Neural progenitor cell (in vitro differentiated cells): ENCODE measurements at places on chromosomes 1 and 21.

DNA sequence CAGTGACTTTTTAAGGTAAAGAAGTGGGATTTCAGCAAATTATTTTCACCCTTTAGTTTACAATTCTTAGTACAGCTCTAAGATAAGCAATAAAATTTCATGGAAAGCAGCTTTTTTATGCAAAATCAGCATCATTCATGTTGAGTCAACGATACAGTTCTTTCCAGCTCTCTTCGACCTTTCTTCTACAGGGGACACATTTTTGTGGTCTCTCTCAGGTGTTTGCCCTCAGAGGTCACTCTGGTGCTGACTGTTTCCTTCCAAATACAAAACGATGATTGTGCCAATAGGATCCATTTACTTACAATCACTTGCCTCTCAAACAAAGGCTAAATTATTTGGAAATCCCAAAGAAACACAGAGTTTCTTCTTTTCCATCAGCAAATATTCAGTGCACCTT, 51.0 kb downstream of the PSMG1 start:
- no peak for DNase-seq

DNA sequence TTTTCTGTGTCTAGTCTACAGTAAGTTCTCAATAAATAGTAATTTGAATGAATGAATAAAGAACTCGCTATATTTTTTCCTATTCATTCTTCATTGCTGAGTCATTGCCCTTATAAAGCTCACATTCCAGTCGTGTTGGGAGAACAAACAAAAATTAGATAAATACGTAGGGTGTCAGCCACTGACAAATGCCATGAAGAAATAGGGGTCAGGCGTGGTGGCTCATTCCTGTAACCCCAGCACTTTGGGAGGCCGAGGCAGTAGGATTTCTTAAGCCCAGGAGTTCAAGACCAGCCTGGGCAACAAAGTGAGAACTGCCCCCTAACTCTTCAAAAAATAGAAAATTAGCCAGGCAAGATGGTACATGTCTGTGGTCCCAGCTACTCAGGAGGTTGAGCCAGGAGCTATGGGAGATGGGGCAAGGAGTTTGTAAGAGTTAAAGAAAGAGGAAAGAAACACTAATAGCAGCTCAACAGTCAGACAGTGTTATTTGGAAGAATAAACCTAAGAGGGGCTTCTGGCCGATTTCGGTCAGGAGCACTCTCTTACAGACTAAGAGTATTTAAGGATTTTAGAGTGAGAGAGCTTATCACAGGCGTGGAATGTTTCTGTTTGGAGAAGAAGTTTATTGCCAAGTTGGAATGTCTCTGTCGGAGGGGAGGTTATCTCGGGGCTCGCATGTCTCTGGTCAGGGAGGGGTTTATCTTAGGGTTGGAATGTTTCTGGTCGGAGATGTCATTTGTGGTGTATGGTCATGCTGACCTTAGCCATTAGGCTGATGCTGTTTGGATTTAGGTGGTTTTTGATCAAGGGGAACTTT, 1.8 kb upstream of the CHML start:
- no peak for DNase-seq

DNA sequence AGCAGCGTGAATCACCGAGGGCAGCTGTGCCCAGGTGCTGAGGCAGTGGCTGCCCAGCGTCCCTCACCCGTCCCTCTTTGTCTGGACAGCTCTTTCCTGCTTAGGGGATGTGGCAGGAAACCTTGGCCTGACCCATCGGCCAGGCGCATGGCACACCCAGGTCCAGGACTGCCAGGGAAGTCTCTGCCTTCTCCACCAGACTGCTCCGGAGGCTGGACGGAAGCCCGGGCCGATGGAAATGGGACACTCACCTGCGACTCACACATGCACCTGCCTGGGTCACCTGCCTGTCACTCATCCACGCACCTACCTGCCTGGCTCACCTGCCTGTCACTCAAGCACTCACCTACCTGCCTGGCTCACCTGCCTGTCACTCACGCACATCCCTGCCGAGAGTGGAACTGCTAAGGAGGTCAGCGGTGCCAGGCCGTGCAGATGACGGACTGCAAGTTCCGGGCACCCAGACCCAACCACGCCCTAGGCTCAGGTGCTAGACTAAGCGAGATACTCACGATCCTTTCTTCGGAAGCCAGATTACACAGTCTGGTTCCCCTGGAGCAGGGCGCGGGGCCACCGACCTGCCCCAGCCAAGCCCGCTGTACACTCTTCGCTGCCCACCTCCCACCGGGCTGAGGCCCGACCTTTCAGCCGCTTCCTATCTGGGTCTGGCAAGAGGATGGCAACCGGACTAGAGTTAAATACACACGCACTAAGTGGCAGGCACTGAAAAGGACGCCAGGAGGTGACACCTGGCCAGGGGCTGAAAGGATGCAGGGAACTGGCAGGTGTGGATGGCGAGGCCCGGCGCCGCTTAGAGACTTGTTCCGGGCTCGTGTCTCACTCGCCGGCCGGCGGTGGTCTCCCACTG, 1.1 kb downstream of the UBE2J2 start:
- DNase-seq = no peak

GRCh38 chr1:52862666-52863458, 20.3 kb downstream of the ZYG11A start:
- DNase-seq = no peak

DNA sequence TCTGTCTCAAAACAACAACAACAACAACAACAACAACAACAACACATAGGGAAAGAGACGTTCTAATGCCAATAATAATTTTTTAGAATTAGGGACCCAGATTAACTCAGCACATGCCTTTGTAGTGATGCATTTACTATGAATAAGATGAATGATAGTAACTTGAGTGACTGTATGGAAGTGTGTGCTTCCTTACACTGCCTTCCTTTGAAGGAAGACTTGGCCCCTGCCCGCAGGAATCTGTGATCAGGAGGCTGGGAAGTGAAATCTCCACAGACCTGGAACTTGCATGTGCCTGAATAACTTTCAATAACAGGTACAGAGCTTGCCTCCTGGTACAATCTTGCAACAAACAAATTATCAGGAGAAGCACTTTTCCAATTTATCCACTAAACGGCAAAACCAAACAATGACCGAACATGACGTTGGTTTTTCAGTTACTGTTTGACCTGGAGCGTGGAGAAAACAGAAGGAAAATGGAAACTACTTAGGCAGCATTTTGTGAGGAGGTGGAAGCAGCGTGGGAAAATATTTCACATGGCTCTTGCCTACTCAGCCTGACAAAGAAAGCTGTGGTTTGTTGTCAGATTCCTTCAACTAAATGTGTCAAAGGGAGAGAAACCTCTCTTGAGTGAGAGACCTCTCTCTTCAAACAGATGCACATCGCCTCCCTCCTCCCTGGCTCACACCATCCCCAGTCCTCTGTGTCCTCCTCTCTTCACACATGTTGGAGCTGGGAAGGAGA, 10.1 kb upstream of the ABCA4 start:
- no peak for DNase-seq

DNA sequence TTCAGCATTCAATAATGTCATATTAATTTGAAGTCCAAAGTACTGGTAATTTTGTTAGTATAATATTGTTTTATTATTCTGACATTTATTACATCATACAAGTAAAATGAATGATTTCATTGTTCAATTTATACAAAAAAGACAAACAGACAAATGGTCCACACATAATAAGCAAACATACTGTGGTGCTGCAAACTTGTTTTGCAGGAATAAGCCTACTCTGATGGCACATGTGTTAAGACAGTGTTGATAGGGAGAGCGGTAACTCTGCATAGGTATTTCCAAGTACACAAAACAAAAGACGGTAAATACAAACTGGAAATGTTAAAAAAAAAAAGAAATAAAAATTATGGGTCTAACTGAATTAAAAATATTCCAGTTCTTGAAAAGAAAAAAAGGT, 59.7 kb upstream of the DPYD start:
- no peak for DNase-seq

DNA sequence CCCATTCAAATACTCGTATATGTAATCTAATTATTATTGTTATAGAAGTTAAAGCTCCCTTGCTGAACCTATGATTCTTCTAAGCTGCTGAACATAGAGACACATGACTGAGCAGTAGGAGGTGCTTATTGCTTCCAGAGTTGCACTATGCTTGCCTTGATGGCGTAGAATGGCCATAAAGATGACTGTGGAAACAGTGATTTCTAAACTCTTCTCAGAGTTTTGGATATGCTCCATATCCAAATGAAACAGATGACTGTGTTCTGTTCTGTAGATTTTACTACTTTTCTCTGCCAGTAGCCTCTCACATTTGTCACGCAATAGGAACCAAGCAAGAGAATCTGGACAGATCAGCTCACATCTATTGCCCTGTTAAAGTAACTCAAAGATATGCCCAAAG, 88.1 kb upstream of the CACYBP start:
- no peak for DNase-seq
